ENCODE measurements at places on chromosomes 12 and 14.

DNA sequence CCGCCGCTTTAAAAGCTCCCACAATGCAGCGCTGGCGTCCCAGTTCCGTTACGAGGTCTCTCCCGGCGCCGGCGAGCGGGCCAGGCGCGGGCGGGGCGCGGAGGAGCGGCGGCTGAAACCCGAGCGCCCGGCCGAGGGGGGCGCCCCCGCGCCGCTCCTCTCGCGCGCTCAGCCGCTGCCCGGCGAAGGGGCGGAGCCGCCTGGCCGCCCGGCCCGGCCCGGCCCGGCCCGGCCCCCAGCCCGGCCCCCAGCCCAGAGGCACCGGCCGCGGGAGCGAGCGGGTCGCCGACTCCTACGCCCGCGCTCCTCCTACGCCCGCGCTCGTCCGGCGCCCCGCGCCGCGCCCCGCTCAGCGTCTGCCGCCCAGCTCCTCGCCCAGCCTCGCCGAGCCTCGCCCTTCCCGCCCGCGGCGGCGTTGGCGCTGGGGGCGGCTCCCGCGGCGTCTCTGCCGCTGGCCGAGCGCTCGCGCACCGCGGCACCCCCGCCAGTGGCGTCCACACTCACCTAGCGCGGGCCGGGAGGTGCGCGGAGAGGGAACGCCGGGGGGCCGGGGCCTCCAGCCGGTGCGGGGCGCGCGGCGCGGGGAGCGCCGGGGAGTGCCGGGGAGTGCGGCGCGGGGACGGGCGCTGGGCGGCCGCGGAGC is at the start of gene RASSF8:
Gene RASSF8, plus strand, starts transcription at position 255 of the 643 bp plus-strand sequence. CDS start 96,662 bp downstream, outside the sequence.
- no peak for DNase-seq

DNA sequence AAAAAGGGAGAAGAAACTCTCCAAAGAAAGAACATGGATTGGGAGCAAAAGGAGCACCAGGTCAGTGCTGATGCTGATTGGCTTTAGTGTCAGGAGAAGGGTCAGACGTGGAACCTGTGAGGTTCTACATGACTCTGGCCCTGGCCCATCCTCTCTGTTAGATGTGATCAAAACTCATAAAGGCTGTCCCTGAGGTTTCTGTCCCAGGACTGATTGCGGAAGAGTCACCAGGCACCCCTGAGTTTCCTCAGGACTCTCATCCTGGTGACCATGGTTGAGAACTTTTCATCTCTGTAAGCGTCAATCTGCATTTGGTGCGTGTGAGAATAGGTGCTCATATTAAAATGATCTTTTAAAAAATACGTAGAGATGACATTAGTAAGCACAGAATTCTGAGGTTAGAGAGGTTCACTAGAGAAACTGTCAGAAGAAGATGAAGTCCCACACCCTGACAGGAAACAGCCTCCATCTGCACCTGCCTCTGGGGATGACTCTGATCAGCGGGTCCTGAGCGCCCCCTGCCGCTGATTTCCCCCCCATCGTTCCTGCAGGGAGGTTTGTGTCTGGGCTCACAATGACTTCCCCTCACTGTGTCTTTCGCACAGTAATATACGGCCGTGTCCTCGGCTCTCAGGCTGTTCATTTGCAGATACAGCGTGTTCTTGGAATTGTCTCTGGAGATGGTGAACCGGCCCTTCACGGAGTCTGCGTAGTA is 741.8 kb downstream of the TMEM121 start:
- DNase-seq = peak; percentile 40

GRCh38 chr12:77592836-77593235 is 237.9 kb upstream of the NAV3 start:
- no peak for DNase-seq

DNA sequence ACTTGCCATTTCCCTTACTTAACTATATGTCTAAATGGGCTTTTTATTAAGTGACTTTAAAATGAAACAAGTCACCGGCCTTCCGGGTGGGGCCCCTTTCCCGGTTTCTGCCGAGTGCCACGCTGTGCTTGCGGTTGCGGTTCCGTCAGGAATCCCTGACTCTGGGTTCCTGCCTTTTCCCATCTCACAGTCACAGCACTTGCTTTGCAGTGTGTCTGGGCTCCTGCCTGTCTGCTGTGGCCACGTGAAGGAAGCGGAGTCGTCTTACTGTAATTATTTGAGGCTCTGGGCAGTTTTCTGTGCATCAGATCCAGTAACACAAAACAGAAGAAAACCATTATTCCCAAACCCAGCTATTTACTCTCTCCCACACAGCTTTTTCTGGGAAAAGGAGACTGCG is 44.0 kb upstream of the FRMD6 start:
- DNase-seq = no peak

GRCh38 chr14:91453744-91454143 is 36.1 kb upstream of the CCDC88C start:
- no peak for DNase-seq

- DNase-seq = no peak
These were observed 40.4 kb downstream of the SLC8A3 start for GRCh38 chr14:70148351-70148750.

DNA sequence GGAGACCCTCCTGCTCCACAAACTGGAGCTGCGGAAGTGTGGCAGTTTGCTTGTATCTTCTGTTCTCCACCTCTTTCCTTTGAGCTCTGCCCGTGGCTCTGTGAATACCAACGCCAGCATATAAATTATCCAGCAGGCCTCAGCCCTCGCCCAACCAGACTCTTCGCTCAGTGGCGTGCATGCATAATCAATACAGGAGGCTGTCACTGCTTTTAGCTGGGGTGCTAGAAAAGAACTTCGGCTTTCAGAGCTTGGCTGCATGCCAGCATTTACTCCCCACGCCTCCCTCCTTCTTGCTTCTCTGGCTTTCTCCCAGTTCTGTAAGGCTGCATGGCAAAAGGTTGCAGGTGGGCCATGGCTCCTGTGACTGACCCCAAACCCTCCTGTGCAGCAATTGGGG is 26.9 kb downstream of the NRXN3 start:
- DNase-seq = no peak

DNA sequence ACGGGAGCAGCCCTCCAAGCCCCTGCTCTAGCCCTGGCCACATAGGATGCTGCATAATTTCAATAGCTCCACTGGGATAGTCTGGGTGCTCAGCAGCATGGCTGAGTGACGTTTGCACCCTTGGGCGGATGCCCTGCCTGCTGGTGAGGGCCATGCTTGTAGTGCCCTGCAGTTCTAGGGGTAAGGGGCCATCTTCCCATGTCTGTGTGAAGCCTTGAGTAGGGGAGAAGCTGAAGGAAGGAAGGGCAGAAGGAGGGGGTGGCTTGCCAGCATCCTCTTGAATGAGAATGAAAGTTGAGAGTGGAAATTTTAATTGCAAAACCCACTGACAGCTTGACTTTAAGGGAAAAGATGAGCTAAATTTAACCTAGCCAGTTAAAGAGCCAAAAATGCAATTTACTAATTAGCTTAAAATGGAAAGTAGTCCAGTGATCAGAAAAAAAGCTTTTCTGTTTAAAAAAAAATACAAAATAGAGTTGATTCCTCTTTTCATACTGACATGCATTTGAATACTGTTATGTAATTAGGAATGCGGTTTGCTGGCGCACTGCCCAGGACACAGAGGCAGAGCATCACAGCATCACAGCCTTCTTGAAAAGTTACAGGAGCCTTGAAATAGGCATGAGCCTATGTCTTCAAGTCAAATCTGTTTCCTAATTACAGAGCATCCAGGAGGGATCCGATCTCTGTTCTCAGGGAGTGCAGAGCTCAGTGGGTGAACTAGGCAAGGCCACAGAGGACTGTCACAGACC is 18.5 kb upstream of the EML1 start:
- no peak for DNase-seq

- DNase-seq = no peak
These were observed 9.3 kb downstream of the ETV6 start for GRCh38 chr12:11658791-11659190.

- DNase-seq = no peak
These were observed 47.7 kb upstream of the EVL start for GRCh38 chr14:100017553-100017952.

DNA sequence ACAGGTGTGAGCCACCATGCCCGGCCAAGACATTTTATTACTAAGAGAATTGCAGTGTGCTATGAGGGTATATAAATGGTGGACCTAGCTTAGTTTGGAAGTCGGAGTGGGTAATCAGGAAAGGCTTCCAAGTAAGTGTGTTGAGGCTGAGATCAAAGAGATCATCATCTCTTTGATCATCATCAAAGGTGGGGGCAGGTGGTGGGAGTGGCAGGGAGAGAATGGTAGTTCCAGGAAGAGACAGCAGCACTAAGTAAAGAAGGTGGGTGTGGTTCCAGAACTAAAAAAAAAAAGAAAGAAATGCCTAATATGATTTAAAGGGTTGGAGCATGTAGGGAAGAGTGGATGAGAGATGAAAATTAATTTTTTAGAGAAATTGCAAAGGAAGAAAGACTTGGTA is 14.7 kb downstream of the SLC4A8 start:
- DNase-seq = no peak

DNA sequence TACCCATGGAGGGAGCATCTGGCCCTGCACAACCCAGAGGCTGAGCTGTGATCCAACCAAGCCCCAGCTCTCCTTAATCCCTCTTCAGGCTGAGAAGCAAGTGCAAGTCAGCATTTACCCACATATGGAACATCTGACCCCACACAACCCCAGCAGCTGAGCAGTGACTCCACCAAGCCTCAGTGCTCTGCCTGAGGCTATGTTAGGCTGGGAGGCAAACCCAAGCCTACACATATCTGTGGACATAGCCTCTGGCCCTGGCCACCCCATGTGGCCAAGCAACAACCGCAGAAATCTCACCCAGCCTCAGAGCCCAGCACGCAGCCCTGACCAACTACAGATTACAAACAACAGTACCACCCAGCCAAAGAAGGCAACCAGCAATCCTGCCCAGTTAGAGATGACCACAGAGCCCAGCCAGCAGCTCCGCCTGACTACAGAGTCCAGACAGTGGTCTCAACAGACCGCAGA is 142.8 kb downstream of the NUAK1 start:
- no peak for DNase-seq

DNA sequence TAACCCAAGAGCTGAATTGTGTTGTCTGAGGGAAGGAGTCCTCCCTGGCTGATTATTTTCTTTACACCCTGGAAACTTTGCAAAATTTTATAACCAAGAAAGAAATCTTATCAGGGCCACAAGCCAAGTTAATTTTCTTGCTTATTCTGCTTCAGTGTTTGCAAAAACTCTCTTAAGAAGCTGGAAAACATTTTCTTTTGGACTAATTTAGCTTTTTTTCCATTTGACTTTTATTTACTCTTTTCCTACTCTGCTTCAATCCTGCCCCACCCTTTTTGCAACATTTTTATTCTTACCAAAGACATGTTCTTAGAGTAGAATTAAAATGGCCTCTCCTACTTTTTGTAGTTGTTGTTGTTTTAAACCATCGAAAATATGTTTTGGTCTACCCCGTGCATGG is 378.7 kb downstream of the ZFP36L1 start:
- no peak for DNase-seq

- no peak for DNase-seq
These were observed 26.9 kb downstream of the DDX47 start for GRCh38 chr12:12839873-12840579.

- DNase-seq = no peak
These were observed 373.3 kb downstream of the TMEM132D start for GRCh38 chr12:129530517-129530916.

- no peak for DNase-seq
These were observed 9.0 kb downstream of the GALNT6 start for GRCh38 chr12:51382173-51382572.

DNA sequence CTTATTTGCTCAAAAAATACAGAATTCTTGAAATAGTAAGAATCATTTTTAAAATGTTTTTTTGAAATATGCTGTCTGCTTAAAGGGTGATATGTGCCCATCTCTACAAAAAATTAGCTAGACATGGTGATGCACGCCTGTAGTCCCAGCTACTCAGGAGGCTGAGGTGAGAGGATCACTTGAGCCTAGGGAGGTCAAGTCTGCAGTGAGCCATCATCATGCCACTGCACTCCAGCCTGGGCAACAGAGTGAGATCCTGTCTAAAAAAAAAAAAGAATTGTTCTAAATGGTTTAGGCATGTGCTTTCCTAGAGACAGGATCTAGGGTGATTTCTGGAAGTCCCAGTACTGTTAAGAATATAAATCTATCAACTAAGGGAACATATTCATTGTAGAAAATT is 75.6 kb upstream of the HECTD1 start:
- no peak for DNase-seq

GRCh38 chr12:65734226-65734625 is 90.1 kb upstream of the HMGA2 start:
- DNase-seq = no peak

DNA sequence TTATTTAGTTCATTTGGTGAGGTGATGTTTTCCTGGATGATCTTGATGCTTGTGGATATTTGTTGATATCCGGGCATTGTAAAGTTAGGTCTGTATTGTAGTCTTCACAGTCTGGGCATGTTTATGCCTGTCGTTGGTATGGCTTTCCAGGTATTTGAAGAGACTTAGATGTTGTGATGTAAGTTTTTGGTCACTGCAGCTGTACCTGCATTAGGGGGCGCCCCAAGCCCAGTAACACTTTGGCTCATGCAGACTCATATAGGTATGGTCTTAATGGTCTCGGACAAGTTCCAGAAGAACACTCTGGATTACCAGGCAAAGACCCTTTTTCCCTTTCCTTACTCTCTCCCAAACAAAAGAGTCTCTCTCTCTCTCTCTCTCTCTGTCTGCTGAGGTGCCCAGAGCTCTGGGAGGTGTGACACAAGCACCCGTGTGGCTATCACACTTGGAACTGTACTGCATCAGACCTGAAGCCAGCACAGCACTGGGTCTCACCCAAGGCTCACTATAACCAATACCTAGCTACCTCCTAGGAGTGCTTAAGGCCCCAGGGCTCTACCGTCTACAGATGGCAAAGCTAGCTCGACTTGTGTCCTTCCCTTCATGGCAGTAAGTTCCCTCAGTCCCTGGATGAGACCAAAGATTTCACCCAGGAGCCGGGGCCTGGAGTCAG is 425.8 kb upstream of the ATXN7L3B start:
- DNase-seq = no peak

DNA sequence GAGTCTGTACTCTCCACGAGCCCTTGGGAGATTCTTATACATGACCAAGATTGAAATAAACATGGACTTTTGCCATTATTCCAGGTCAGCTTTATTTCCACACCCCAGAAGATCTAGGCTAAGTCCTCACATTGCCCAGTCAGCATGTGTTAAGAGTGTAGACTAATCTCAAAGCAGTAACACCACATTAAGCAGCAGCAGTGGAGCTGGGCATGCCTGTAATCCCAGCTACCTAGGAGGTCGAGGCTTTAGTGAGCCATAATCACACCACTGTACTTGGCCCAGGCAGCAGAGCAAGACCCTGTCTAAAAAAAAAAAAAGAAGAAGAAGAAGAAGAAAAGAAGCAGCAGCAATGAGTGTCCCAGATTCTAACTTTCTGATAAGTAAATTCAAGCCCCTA is 65.5 kb downstream of the C12orf56 start:
- no peak for DNase-seq

- DNase-seq = no peak
These were observed 161.1 kb downstream of the SUDS3 start for GRCh38 chr12:118537481-118537917.

DNA sequence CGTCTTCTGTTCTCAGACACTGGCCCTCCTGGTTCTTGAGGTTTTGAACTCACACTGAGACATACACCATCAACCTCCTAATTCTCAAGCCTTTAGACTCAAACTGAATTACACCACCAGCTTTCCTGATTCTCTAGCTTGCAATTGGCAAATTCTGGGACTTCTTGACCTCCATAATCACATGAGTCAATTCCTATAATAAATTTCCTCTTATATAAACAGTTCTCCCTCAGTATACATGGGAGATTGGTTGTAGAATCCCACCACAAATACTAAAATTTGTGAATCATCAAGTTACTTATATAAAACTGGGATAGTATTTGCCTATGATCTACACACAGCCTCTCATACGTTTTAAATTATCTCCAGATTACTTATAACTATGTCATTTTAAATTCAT is 162.2 kb downstream of the DIO2 start:
- DNase-seq = no peak

Measured in activated CD8-positive, alpha-beta memory T cell treated with anti-CD3 and anti-CD28 coated beads for 1 hour (primary cell).